Activated T-cell treated with anti-CD3 and anti-CD28 coated beads, Interleukin-2, amount 50 U/mL, for 48 hours (primary cell): ENCODE measurements at places on chromosomes 16 and 17.

DNA sequence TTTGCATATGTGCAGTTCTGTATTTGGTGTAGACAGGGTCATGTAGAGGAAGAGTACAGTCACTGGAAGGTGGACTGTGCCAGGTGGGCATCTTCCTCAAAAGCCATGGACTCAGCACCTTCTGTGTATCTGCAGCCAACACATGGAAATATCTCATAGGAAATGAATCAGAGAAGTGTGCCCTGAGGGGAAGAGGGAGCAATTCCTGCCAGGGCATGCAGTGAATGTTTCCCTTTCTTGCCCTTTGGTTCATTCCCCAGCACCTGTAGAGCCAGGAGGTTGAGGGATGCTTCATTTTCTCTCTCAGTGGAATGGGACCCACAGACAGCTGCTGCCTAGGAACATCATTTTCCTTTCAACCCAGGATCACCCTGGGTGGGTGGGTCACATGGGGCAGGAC is 146.1 kb upstream of the HSBP1 start:
- DNase-seq: no peak

- DNase-seq: no peak
These were observed 279.4 kb upstream of the ELAC2 start for GRCh38 chr17:13297183-13297582.

DNA sequence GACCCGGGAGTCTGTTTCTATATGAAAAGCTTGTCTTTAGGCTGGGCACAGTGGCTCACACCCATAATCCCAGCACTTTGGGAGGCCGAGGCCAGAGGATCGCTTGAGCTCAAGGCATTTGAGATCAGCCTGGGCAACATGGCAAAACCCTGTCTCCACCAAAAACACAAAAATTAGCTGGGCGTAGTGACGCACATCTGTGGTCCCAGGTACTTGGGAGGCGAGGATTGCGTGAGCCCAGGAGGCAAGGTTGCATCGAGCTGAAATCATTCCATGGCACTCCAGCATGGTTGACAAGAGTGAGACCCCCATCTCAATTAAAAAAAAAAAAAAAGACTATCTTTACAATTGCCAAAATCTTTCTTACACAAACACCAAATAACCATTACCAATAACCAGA is 22.7 kb upstream of the RFFL start:
- DNase-seq: no peak

DNA sequence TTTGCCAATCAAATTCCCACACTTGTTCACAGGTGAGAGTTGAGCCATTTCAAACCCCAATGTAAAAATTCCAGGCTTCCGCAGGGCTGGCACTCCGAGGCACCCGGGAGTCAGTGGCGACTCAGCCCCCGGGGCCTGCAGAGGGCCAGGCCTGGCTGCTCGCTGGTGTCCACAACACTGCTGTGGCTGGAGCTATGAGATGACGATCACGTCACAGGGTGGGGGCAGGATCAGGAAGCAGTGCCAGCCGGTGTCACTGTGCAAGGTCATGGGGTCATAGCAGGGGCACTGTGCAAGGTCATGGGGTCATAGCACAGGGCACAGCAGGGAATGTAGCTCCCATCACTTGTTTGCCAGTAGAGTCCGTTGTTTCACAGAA is 7.8 kb downstream of the VPS4A start:
- DNase-seq: peak; percentile 13

DNA sequence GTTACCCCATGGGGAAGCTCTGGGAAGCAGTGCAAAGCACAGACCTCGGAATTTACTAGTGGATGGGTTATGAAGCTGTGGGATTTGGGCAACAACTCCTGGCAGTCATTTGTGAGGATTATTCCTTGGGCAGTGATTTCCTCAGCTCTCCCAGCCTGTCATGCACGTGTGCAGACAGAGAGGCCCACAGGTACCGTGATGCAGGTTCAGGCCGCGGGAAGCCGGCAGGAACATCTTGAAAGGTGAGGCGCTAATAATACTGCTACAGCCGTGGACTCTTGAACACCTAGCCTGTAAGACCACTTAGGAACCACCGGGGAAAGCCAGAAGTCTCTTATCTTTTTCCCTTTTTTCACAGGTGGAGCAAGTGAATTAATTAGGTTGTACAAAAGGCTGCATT is 80.2 kb upstream of the CPHXL start:
- DNase-seq: no peak

DNA sequence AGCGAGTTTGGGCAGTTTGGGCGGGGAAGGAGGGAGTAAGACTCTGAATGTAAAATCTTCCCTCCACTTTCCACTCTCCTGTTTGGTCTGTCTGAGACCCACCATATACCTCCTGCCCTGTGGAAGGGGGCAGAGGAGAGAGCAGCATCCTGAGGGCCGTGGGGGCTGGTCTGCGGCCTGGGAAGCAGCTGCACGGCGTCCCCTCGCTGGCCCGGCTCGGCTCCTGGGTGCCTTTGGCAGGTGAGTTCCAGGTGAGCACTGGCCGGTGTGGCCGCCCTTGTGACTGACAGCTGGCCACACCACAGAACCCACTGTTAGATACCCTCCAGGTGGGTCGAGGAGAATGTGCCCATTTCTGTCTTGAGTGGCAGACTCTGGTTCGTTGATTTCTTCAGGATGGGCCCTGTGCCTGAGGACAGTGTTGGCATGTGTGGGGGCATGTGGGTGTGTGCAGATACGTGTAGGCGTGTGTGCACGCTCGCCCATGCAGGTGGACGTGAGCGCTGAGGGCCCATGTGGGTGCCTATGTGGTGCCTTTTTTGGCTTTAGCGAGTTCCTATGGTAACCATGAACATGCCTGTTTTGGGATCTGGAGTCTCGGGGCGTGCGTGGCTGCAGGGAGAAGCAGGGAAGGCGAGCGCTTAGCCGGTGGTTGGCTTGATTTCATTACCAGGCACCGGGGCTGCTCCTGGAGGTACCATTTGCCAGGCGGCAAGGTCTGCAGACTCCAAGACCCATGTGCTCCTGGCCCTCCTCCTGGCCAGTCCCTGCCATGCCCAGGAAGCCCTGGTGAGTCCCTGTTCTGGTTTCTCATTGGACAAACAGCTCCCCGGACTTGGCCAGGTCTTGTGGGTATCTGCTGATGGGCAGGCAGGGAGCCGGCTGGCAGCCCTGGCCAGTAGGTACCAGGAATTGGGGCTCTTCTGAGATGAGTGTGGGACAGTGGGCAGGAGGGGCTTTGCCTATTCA is 12.4 kb downstream of the RAP1GAP2 start:
- no peak for DNase-seq

- no peak for DNase-seq
These were observed 28.1 kb downstream of the MYBBP1A start for GRCh38 chr17:4527134-4527533.

DNA sequence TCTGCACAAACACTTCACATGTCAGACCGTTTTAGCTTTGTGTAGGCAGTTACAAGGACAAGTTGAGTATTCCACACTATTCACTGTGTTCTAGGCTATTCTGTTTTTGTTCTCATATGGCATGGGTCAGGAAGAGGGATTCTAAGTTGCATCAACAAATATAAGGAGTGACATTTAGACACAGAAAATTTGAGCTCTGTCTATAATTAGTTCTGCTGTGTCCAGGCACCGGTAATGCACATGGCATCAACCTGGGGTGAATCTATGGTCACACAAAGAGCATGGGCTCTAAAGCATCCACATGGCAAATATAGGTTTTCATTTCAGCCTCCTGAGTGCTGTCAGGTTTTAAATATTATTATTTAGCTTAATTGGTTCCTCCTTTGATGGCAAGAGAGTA is 130.4 kb upstream of the PMFBP1 start:
- DNase-seq: no peak

DNA sequence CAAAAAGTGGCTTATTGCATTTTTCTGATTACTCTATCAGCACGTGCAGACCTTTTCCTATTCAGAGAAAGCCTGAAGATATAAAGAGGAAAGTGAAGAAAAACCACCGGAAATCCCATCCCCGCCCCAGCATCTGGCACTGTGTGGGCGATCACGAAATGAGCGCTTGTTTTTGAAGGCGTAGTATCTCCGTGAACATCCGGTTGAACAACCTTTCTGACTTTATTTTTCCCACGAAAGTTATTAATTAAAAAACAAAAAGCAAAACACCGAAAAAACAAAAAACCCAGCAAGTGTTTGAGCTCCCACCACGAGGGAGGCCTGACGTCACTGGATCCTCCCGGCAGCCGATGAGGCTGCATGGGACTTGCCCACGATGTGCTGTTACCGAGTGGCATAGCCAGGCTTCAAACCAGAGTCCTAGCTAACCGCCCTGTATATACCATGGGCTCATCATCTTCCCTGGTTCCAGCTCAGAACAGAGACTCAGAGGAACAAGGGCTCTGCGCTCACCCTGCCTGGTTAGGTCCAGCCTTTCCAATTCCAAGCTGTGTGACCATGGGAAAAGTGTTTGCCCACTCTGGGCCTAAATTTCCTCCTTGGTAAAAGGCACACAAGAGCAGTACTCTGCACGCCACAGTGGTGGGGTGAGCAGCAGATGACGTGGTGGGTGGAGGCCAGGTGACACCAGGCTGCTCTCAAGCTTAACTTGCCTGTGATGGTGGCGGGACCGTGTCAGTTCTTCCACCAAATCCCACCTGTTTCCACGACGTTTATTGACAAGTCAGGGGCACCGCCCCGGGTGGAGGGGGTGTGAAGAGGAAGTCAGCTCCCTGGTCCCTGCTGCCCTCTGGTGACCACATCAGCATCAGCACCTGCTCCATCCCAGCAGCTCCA is 34.3 kb upstream of the IL21R start:
- peak; percentile 89 for DNase-seq

DNA sequence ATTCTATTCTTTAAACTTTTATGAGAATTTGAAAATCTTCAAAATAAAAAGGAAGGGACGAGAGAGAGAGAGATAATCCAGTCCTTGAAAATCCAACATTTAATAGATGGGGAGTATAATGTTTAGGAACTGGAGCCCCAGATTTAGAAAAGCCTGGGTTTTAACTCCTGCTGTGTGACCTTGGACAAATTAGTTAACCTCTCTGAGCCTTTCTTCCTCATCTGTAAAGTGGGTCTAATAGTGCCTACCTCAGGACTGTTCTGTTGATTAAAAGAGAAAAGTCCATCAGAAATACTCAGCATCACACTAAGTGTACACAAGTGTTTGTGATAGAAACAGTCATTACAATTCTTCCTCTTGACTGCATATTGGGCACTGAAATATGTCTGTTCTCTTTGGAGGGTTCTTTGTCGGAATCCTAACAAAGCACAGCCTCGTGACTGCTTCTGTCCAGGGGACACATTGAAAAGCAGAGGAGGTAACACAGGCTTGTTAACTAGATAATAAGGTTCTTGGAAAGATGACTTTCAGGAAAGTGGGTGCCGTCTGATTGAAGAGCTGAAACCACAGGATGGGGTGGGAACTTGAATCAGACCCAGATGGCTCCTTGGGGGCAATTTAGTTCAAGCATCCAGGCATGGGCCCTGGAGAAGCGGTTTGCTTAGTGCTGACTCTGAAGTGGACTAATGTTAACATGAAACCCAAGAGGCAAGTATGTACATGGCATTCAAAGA is 128.2 kb downstream of the CLEC16A start:
- peak; percentile 38 for DNase-seq

- no peak for DNase-seq
These were observed 4.1 kb downstream of the ORC6 start for GRCh38 chr16:46693598-46693997.

DNA sequence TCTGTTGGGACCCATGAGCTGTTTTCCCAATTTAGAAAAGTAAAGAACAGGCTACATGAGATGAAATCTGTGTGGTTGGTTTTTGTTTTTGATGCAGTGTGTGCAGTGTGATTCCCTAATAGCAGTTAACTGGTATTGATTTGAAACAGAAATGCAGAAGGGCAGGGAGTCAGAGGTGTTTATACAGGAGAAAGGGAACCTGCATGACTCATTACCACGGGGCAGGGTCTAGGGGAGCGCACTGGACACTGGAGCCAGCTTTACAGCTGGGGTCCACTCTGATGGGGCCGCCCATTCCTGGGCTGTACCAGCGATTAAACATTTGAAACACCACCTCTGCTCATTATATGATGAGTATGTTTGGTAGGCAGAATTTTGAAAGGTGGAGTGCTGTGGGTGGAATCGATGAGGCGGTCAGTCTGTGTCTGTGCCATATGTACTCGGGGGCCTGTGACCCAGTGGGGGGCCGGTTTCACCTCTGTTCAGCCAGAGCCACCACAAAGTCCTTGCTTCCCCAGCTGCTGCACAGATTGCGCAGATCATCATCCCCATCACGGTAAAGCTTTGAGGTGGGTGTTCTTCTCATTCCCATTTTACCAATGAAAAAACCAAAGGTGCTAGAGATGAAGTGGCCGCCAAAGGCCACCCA is 142.5 kb downstream of the CMIP start:
- DNase-seq: no peak
